Retinal pigment epithelial cell (primary cell): ENCODE measurements at places on chromosomes 6 and 20.

DNA sequence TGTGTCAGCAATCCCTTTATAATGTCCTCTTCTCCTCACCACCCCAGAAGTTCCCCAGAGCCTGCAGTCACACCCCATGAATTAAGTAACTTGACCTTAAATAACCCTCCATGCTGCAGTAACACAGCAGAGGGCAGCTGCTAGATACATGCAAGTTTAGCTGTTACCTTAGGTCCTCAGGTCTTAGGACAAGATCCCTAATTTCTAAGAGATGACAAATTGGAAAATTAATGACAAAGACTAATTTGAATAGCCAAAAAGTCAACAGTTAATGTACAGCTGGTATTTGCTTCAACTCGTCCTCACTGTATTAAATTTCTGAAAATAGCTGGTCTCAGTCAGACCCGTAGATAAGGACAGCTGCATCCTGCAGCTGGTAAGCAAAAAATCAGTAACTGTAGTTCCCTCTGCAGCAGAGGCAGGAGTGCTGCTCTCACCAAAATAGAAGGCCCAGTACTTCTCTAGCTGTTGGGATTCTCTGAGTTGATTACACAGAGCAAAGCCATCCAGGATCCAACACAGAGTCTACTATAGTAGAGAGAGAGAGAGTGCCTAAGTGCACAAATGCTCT lies 62.4 kb downstream of the TNFRSF21 start:
- DNase-seq = no peak

- no peak for DNase-seq
Observed at GRCh38 chr6:160714731-160715316, 12.8 kb downstream of the PLG start.

DNA sequence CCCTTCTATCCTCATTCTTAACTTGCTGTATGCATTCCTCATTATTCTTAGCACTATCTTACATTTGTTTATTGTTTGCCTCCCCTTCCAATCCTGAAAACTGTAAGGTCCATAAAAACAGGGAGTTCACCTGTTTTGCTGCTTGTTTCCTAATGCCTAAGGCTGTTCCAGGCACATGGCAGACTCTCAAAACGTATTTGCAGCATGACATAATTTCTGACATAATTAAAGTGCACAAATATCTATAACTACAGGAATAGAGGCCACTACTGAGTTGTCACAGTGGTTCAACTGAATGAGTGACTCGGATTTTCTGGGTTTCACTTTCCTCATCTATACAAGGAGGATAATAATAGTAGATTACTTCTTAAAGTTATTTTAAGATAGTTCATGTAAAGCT lies 83.0 kb downstream of the HFE start:
- no peak for DNase-seq

DNA sequence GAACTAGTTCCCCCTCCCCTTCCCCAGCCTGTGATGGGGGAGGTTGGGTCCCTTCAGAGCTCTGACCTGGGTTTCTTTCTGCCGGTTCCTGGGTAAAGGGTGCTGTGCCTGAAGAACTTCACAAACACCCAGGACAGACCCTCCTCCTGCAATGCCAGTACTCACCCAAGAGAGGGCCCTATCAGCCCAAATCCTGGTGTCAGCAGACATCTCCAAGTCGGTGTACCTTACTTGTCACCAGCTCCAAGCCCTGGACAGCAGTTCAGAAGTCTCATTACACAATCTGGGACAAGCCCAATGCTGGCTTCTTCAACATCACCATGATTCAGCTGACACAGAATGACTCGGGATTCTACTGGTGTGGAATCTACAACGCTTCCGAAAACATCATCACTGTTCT lies 467 bp downstream of the TREML4 start:
- DNase-seq = no peak

- DNase-seq = peak; percentile 4
Observed at GRCh38 chr6:135224037-135224647, 43.0 kb downstream of the MYB start.
